ENCODE measurements at places on chromosomes 16 and 17.

GRCh38 chr17:73311781-73312641, at the start of gene CDC42EP4:
Gene CDC42EP4 (minus strand): TSS chr17:73312001. CDS start chr17:73286500, 25,501 bp downstream.
- DNase-seq = peak; percentile 92

DNA sequence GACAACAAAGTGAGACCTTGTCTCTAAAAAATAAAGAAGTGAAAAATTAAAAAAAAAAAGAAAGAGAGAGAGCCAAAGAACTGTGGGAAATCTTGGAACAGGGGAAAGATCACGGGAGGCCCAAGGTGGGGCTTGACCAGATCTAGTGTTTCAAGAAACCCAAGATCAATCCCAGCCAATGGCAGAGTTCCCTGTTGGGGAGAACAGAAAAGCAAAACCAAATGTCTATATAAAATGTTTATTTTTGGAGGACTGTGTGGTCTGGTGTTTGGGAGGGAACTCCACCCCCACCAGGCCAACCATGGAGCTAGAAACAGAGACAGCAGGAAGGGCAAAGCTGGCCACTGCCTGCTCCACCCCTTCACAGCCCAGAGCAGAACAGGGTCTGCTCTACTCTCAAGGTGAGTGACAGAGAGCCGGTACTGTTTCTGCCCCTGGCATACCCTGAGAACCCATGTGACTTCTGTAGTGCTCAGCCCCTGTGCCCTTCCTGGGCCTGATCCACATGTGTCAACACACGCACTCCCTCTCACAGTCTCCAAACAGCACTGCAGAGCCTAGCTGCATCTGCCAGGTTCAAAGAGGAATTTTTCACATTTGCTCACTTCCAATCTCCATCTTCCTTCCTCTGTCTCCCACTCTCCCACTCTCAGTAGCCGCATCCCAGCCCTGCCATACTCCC, 3.7 kb downstream of the TMEM101 start:
- no peak for DNase-seq

DNA sequence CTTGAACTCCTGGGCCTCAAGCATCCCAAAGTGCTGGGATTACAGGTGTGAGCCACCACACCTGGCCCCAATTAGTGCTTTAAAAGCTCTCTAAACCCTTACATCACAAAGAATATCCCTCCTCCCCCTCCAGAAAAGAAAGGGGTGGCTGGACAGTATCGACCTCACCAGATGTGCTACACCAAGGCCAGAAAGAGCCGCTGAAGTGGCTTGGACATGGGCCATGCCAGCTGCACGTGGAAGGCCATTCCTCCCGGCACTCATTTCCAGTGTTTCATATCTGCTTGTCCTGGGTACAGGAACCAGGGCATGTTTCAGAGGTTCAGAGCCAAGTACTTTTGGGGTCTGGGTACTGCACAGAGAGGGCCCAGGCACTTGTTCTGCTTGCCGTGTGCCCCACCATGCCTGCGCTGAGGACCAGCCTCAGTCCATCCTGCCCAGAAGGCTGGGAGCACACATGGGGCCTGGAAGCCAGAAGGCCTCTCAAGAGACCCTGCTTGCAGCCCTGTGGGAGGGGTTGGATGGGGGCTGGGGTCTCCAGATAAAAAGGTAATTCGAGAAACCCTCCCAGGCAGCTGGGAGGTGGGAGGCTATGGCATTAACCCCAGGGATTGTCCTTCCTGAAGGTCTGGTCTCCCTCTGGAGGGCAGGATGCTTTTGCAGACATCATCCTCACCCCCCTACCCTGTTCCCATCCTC, 3.5 kb upstream of the SRRM2 start:
- DNase-seq = peak; percentile 18

- DNase-seq = peak; percentile 70
Observed at GRCh38 chr17:30323895-30324319, 9.9 kb downstream of the TMIGD1 start.

- DNase-seq = no peak
Observed at GRCh38 chr17:75739174-75739573, 17.9 kb downstream of the ITGB4 start.

Measured in NCI-H2081 (cell line).